BJ (cell line): ENCODE measurements at places on chromosomes 7 and 10. TPM values are rescaled to one million over a fixed set of nuclear protein-coding genes. Genes with fewer than 3 reads are reported as not detected.

GRCh38 chr10:93199191-93199751 is 125.6 kb downstream of the CYP26A1 start:
- DNase-seq = peak; percentile 51

GRCh38 chr10:118148247-118148646 is 101.5 kb upstream of the RAB11FIP2 start:
- no peak for DNase-seq

The LAMB4 gene
- 0.16 and 0.20 TPM in 2 replicates for polyA plus RNA-seq

GRCh38 chr7:98643236-98643985 is 26.3 kb downstream of the NPTX2 start:
- no peak for DNase-seq

DNA sequence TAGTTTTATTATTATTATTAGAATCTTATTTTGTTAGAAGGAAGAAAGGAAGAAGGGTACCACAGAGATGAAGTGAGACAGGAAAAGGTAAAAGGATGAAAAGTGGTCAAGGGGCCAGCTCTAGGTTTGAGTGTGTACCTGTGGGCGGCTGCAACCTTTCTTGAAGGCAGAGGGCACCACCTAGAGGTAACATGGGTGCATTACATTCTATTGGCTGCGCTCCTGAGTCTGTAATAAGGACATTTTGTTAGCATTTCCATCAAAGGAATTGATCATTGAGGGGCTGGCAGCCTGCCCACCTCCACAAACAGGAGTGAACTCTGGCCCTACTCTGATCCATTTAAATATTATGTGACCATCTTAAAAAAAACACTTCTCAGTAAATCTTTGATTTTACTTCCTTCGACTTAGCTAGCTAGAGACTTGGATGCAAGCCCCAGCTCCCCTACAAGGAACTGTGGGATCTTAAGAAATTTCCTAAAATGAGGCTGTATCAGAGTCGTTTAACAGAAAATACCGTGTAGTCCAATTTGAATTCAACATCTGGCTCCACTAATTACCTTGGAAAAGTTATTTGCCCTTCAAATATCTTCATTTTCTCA is 610.4 kb downstream of the IPMK start:
- no peak for DNase-seq

The ABCB1 gene
- 0.25 and 0.40 TPM in 2 replicates for polyA plus RNA-seq

The PDE1C gene
- 19.6 and 32.4 TPM in 2 replicates for polyA plus RNA-seq

DNA sequence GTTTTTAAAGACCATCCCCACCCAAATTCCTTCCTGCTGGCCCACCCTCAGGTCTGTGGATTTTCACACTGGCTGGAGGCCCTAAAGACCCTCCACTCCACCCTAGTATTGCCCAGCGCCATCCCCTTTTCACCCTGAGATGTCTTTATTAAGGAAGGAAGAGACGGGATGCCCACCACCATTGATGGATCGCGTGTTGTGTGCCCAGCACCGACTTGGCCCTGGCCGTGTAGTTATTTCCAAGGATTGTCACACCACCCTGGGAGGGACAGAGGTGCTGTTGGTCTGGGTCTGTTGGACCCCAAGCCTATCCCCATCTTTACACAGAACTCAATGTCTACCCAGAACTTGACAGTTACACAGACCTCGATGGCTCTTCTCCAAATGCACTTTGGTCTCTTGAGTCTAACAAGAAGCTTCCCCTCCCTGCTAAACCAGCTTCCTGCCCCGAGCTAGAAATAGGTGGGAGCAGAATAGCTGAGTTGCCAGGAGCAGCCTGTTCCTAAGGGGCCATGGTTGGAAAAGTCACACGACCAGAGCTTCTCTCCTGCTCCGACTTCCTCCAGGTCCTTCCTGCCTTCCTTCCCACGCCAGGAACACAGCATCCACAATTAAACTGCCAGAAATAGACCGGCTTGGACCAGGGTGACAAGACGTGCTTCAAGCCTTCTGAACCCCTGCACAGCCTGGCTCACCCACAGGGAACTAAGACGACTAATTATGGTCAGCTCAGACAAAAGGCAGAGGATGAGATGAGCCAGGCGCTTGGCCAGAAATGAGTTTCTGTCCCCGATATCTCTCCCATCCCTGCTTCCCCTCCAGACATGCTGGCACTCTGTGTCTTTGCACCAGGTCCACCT is 139.5 kb upstream of the CHST15 start:
- DNase-seq = no peak

DNA sequence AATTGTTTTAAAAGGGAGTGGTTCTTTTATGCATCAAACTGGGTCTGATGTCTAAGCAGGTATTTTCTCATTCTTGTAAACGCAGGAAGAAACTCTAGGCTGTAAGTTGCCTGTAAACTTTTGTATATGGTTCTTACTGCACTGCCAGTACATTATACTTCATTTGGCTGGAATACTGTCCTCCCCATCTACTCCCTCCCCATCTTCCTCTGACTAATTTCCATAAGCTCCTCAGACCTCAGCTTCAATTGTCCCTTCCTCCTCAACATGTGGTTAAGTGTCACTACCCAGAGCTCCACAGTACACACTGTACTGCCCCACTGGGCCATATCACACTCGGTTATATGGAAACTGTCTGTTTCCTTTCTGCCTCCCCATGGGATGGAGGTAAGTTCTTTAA is 161.4 kb upstream of the MDFIC start:
- DNase-seq = no peak

DNA sequence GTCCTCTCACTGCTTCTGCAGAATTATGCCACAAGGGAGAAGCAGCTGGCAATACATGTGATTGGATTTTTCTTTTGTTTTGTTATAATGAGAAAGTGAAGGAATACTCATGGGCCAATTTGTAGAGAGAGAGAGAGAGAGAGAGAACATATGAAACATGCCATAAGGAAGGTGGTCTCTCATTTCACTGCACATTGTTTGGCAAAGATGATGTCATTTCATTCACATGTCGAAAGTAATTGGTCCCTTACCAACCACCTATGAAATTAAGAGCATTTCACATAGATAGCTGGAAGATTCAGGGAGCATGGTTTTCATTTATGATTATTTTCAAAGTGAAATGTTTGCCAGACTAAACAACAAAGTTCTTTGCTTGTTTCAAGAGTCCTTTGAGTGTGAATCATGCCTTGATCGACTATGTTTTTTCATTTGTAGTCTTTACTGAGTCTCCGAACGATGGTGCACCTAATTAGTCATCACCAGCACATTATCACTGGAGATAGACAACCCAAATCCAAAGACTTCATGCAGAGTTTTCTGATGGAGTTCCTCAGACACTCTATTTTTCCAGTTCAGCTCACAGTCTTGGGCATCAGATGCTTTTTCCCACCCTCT is 130.1 kb upstream of the ZEB1 start:
- DNase-seq = no peak

- no peak for DNase-seq
Measured at GRCh38 chr10:48948470-48949037, 8.9 kb upstream of the LRRC18 start.

- DNase-seq = no peak
Measured at GRCh38 chr10:60096761-60097513, 190.6 kb upstream of the CCDC6 start.
